Activated CD8-positive, alpha-beta memory T cell treated with anti-CD3 and anti-CD28 coated beads for 24 hours (primary cell): ENCODE measurements at places on chromosomes 3 and 15.

DNA sequence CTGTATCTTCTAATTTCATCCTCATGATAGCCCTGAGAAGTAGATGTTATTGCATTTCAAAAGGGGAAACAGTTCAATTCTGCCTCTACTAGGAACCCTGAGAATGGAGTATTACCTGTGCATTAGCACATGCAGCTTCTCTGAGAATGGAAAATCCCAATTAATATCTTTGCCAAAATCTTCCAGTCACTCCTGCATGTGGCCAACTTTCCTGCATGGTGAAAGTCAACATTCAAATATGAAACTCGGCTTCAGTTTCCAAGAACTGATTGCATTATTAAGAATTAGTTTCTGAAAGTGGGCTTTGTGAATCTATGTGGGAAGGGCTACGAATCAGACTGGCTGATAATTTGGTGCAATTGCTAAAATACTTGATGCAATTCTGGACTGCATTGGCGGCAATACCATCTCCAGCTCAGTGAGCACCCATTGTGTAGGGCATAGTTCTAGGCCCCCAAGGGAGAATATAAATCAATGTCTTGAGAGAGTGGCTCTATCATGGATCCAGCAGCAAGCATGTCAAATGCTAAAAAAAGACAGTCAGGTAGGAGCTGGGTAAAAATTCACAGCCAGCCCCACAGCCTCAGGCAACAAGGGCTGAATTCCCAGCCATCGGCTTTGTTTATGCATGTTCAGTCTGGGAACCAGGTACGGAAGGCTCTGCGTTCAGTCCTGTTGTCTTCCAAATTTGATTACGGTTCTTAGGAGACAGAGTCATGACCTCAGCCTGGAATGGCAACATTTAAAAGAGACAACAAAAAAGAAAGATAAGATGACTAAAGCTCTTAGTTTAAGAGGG, 18.8 kb upstream of the BCL6 start:
- no peak for DNase-seq

DNA sequence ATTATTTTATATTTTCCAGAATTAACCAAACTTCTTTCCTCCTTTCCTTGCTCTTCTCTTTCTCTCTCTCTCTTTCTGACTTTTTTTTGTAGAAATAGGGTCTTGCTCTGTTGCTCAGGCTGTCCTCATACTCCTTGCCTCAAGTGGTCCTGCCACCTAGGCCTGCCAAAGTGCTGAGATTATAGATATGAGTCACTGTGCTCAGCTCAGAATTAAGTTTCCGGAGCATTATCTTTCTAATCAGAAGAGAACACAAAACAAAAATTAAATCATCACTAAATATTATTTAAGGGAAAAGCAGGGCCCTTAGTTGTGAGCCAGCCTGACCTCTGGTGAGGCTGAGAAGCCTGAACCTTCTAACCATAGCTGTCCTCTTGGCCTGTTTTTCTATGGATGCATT, 168.2 kb downstream of the SOX2 start:
- no peak for DNase-seq

DNA sequence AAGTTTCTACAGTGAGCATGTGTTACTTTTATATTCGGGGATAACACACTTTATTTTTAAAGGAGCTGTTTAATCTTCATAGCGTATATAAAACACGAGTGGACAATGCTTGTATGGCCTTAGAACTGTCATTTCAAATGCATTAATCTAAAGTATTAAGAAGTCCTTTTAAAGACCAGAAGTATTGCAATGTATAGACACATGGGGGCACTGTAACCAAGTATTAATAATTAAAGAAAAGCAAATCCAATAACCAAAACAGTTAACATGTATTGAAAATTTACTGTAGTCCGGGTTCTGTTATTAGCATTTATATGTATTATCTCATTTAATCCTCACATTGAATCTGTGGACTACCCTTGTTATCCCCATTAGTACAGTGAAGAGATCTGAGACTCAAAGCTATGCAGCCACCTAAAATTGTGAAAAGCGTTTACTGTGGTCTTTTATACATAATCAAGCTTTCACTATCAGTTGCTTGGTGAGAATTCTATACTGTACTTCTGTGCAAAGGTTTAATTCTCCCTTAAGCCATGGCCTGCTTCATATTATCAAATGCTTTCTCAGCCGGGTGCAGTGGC, 10.1 kb downstream of the ARL14 start:
- no peak for DNase-seq

DNA sequence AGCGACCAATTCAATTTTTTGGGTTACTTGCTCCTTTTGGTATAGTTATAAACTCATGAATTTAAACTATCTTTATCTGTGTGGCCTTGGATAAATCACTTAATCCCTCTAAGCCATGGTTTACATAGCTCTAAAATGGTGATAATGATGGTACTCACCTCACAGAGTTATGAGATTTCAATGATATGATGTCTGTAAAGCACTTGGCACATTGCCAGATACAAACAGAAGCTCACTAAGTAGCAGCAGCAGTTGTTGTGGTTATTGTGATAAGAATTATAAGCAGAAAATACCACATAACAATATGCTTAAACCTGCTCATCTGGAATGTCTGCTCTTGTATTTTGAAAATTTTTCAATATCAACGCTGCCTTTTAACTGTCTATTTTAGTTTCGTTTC, 185.1 kb upstream of the SNTN start:
- no peak for DNase-seq

DNA sequence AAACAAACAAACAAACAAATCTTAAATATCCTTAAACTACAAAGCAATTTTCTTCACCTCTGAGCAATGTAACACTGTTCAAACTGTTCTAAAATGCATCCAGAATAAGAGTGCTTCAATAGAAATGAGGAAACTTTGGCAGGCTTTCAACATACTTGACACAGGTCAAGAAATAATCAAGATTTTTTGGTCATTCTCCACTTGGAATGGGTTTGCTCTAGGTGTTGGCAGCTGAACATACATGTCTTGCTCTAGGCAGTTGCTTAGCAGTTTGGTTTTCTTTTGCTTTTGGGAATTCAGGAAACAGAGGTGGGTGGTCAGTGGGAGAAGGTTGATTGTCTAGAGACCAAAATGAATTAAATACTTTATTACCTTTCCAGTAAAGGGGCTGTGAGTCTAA, 1.4 kb upstream of the LRRC3B start:
- DNase-seq = no peak
